ENCODE measurements at places on chromosomes 2 and 18.
A peak's percentile ranks its signal among the peaks of the same experiment; 100 is the strongest.

GRCh38 chr2:111061191-111061590, 59.5 kb upstream of the BCL2L11 start:
- no peak for DNase-seq

DNA sequence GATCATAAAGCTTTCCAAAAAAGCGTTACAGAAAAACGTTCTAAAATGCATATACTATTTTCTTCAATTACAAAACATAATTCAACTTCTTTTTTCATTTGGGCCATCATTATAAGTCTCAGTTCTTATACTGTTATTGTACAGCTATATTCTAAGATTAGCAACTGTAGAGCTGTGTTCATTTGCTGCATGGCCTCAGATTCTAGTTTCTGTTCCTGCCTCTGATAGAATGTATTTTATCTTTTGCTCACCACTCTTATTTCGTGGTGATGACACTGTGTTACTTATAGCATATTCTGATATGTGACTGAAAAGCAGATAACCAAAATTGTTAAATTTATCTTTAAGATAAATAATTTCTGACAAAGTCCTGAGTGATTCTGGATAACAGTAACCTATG, 67.2 kb downstream of the PTRHD1 start:
- DNase-seq: no peak

GRCh38 chr2:127893033-127893432, 7.3 kb upstream of the AMMECR1L start:
- DNase-seq: no peak

- no peak for DNase-seq
Measured at GRCh38 chr2:109467701-109468100, 146.1 kb downstream of the SEPTIN10 start.

GRCh38 chr2:231677632-231678104, 30.7 kb upstream of the PTMA start:
- DNase-seq: peak; percentile 88

GRCh38 chr2:10473121-10473756, 25.1 kb upstream of the ODC1 start:
- DNase-seq: no peak

DNA sequence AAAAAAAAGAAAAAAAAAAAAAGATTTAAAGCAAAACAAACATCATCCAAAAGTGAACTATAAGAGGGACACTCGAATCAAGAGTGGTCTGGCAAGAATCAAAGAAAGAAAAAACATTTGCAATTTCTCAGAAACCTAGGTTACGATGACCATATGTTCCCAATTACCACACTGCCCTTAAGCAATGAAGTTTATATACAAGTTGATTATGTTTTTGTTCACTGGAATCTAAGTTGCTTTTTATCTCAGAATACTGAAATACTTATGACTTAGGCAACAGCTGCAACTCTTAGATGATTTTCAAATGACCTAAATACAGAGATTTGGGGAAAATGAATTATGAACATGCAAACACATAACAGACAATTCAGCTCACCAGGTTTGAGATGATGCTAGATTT, 597.1 kb upstream of the CHAC2 start:
- DNase-seq: no peak

GRCh38 chr2:106867196-106867953, 18.6 kb downstream of the ST6GAL2 start:
- DNase-seq: no peak

DNA sequence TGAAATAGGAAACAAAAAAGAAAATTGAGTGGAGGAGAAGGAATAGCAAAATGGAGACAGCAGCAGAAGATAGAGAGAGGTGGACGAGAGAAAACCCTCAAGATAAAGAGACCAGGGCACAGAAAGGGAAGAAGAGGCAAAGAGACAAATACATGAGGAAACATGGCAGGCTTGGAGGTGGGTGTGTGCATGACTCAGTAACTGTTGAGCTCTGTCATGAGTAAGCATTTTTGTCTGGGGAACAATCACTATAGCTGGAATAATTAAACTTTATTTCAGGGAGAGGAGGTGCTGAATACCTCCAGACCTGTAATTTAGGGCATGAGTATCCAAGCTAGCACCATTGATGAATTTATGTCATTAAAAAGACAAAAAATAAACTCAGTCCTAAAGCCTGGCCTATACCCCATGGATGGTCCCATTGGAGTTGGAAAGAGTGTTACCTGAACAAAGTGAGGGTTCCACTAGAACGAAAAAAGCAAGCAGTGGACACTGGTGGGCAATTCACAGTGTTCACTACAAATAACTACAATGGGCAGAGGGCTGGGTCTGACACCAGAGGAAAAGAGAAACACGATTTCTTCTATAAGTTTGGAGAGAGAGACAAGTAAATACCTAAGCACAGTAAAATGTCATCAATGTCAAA, 145.5 kb downstream of the ADCYAP1 start:
- no peak for DNase-seq

DNA sequence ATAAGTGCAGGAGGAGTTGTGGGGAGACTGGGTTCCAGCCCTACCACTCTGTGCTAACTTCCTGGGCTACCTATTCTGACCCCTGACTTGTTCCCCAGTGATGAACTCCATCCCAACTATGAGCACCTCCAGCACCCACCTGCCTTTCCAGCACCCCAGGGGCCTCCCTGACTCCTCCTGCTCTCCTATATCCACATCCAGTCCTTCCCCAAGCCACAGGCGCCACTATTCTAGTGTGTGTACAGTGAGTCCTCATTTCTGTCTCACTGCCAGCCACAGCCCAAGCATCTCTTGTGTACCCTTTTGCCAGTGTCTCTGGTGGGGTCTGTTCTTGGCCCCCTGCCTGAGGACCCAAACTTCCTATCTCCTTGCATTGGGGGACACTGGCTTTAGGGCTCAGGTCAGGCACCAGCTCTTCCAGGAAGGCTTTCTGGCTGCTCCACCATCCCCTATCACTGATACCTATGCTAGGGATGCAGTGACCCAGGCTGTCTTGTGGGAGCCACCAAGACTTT, 145.2 kb downstream of the INHBB start:
- no peak for DNase-seq

DNA sequence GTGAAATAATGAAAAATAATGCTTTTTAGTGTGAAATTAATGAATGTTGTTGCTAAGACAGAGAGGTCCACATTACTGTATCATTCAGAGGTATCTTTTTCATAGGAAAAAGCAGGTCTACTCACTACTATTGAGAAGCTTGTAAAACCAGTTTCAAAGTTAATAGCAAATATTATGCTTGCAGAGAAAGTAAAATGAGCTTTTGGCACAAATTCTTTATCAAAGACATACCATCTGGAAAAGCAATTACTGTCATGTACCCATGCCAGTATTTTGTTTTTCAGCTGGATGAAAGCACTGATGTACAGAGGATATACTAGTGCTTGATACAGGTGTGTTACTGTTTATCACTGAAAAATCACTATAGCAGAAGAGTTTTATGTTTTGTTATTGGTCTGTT, 77.5 kb downstream of the NCOA1 start:
- no peak for DNase-seq

DNA sequence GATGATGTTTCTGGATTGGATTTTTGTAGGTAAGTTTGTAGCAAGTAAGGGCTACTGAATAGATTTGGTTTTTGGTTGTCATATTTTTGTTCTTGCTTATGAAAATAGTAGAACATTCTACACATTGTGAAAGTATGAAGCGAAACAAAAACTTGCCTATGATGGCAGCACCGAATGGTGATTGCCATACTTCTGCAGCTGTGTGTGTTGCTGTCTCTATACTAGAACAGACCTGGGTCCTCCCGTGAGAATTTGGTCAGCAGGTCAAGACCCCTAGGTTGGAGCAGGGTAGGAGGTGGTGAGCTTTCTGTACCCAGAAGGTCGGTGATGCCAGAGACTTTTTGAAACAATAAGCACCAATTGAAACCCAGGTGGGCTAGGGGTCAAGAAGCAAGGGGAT, 322.6 kb downstream of the PRKCE start:
- DNase-seq: no peak

- DNase-seq: no peak
Measured at GRCh38 chr18:23229472-23229871, 94.2 kb downstream of the CABLES1 start.

DNA sequence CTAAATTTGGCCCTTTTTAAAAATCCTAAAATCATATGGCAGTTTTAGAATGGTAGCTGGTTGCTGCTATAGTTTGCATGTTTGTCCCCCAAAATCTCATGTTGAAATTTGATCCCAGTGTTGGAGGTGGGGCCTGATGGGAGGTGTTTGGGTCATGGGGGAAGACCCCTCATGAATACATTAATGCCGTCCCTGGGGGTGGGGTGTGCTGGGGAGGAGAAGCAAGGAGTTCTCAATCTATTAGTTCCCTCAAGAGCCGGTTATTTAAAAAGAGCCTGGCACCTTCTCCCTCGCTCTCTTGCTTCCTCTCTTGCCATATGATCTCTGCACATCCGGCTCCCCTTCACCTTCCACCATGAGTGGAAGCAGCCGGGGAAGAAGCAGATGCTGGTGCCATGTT, 20.8 kb downstream of the GPATCH11 start:
- no peak for DNase-seq

- DNase-seq: no peak
Measured at GRCh38 chr2:109481196-109481555, 132.6 kb downstream of the SEPTIN10 start.

DNA sequence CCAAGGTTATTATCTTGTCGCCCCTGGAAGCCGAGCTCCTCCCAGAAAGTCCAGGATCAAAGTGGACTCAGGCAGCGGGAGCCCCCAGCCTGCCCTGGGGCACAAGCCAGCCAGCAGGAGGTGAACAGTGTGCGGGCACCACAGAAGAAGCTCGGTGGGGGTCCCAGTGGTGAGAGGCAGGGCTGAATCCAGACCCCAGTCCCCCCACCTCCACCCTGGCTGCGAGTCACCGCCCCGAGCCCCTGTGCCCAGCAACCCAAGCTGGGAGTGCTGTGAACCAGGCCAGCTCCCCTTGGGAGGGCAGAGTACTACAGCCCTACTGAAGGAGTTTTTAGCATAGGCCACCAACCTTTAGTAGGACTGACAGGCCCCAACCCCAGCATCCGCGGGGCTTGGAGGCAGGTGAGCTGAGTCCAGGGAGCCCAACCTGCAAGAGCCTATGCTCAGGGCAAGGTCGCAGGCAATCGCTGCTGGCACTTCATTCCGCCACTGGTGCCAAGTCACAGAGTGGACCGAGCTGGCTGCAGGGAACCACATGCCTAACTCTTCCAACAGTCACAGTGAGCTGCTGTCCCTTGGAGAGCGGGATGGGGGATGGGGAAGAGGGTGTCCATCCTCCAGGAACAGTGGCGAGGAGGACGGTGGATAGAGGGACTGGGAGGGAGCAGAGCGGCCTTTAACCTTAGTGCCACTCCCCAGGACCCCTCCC, 3.0 kb downstream of the PIEZO2 start:
- DNase-seq: no peak

DNA sequence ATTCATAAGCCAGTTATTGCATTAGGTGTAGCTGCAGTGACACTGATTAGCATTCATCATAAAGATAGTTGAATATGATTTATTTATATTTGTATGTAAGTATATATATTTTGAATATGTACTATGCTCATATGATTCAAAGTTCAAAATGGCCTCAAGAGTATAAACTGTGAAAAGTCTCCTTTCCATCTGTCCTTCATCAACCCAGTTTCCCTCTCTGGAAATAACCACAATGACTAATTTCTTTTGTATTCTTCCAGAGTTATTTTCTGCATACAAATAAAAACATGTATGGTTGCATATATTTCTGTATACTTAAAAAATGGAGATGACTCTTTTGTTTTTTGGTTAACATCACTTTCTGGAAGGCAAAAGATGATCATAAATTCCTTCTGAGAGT, 95.2 kb downstream of the CAMKMT start:
- no peak for DNase-seq

DNA sequence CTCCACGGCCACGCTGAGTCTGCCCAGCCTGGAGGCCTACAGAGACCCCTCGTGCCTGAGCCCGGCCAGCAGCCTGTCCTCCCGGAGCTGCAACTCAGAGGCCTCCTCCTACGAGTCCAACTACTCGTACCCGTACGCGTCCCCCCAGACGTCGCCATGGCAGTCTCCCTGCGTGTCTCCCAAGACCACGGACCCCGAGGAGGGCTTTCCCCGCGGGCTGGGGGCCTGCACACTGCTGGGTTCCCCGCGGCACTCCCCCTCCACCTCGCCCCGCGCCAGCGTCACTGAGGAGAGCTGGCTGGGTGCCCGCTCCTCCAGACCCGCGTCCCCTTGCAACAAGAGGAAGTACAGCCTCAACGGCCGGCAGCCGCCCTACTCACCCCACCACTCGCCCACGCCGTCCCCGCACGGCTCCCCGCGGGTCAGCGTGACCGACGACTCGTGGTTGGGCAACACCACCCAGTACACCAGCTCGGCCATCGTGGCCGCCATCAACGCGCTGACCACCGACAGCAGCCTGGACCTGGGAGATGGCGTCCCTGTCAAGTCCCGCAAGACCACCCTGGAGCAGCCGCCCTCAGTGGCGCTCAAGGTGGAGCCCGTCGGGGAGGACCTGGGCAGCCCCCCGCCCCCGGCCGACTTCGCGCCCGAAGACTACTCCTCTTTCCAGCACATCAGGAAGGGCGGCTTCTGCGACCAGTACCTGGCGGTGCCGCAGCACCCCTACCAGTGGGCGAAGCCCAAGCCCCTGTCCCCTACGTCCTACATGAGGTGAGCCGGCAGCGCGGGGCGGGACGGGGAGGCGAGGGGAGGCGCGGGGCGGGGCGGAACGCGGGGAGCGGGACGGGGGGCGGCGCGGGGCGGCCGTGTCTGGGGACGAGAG, 15.2 kb downstream of the NFATC1 start:
- no peak for DNase-seq

DNA sequence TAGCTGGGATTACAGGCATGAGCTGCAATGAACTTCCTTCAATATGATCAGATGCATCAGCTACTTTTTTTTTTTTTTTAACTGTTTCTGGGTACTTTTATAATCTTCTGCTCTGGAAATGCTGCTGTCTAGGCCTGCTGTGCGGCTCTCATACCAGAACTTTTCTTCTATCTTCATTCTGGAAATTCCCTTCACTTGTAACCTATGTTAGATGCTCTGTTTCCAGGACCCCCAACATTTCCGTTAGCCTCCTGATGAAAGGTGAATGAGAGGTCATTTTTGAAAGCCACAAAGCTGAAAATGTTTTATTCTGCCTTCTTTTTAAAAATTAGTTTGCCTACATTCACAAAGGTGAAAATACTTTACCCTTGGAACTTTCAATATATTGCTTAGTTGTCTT, 8.6 kb downstream of the AGFG1 start:
- no peak for DNase-seq

DNA sequence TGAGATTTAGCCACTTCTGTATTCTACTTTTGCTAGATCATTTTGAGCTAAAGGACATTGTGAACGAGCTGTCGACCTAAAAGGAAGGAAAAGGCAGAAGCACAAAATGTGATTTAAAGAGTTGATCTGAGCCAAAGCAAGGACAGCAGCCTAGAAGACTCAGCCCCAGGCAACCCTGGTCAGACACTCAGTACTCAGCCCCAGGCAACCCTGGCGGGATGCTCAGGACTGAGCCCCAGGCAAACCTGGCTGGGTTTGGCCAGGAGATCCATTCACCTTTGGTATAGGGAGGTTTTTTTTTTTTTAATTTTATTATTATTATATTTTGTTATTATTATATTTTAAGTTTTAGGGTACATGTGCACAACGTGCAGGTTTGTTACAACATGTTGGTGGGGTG, 34.3 kb upstream of the PXDN start:
- DNase-seq: no peak

Measured in bone marrow (tissue), 2 donors.